Stimulated activated CD4-positive, alpha-beta T cell treated with anti-CD3 and anti-CD28 coated beads, Interleukin-2, amount 100 ng/mL, for 4 hours (primary cell): ENCODE measurements at places on chromosomes 12 and 14.

DNA sequence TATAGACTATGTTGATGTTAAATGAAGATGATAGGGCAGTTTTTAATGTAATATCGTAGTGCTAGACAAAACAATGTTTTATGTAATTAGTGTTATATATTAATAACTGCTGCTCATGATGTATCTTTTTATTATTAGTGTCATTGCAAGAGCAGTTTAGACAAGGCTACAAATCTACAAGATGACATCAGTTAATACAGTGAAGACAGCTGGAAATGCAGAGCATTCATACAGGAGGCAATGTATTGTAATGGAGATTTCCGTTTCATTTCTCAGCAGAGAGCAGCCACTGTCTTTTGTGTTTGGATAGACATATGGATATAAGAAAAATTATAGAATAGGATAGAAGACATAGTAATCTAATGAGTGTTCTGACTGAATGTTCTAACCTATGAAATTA is 178.0 kb downstream of the FOXG1 start:
- DNase-seq = no peak

DNA sequence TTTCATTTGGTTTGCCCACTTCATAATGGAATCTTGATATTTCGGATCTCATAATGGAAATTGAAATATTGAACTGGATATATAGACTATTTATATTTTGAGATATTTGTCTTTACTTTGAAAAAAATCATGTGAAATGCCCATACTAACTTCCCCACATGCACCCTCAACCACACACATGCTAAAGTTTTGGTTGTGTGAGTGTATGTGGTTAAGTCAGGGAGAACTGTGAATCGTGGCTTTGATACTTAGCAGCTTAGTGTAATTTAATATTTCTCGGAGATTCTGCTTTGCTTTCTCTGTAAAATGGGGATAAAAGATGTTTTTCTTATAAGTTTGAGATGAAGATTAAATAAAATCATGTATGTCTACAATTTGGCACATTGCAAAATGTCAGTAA is 162.1 kb downstream of the OTOGL start:
- no peak for DNase-seq

GRCh38 chr12:33277376-33277775 is 162.2 kb downstream of the SYT10 start:
- no peak for DNase-seq

GRCh38 chr12:11981121-11981733 is 89.5 kb upstream of the BCL2L14 start:
- DNase-seq = peak; percentile 26

DNA sequence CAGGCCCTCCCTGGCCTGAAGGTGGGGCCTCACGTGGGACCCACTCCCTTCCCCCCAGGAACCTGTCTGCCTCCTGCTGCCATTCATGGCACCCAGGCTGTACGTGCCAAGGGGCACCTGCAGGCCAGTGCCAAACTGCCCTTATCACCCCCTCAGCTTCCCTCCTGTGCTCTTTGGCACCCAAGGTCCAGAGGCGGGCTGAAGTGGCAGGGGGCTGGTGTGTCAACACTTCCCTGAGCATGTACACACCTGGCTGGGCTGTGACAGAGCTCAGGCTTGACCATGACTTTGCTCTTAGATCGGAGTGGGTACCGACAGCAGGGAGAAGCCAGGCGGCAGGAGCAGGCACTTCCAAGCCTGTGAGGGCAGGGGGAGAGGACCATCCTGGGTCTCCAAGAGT is 41.6 kb downstream of the HSD17B6 start:
- DNase-seq = no peak

DNA sequence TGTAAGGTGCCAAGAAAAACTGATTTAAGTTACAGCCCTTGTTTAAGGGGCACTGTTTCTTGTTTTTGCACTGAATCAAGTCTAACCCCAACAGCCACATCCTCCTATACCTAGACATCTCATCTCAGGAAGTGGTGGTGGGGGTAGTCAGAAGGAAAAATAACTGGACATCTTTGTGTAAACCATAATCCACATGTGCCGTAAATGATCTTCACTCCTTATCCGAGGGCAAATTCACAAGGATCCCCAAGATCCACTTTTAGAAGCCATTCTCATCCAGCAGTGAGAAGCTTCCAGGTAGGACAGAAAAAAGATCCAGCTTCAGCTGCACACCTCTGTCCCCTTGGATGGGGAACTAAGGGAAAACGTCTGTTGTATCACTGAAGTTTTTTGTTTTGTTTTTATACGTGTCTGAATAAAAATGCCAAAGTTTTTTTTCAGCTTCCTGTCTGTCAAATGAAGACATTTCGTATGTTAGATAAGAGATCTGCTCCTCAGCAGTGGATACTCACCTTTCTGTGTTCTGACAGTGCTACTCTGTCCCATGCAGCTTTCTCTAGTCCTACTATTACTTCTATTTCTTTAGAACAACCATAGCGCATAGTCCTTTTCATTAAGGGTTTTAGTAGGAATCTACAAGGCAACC is 1.2 kb upstream of the PA2G4 start:
- no peak for DNase-seq

- DNase-seq = no peak
These were observed 38.0 kb downstream of the TMEM63C start for GRCh38 chr14:77219591-77219990.

DNA sequence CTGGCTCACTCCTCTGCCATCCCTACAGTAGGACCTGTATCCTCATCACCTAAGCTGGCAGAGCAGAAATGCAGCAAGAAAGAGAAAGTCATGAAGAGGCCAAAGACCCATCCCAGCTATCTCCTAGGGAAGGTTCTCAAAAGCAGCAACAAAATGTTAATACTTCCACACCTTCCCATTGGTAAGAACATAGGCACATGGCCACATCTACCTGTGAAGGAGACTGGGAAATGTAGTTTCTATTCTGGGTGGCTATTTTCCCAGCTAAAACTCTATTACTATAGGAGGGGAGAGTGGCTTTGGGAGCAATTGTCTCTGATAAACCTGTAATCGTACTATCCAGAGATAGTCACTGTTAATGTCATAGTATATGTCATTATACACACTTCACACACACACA is 13.7 kb upstream of the EIF2B2 start:
- DNase-seq = no peak

DNA sequence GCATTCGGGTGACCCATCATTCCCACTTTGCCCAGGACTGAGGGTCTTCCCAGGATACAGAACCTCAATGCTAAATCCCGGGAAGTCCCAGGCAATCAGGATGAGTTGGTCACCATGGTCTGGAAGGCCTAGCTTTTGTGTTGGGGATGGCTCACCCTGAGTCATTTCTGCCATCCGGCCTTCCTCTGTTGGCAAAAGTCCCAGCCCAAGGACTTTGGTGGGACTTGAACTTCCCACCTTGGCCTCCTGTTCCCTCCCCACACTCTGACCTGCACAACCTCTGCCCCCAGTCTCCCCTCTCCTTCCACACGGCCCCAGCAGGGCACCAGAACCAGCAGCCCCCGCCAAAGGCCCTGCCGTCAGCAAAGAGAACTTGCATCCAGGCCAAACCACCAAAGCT is 24.6 kb upstream of the NCOR2 start:
- DNase-seq = no peak

DNA sequence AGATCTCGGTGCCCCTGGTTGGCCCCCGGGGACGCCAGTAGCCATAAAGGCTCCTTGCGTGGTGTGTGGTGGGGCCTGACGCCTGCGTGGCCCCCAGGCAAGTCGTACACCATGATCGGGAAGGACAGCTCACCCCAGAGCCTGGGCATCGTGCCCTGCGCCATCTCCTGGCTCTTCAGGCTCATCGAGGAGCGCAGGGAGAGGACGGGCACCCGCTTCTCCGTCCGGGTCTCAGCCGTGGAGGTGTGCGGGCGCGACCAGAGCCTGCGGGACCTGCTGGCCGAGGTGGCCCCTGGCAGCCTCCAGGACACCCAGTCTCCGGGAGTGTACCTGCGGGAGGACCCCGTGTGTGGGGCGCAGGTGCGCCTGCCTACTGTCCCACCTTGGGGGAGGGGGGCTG is 34.5 kb downstream of the KIF26A start:
- DNase-seq = no peak

GRCh38 chr14:22646570-22647254 is 2.6 kb upstream of the OR6J1 start:
- DNase-seq = no peak
